Caudate nucleus (tissue), 63 donors: ENCODE measurements at places on chromosomes 7 and 10.
A peak's percentile ranks its signal among the peaks of the same experiment; 100 is the strongest.

DNA sequence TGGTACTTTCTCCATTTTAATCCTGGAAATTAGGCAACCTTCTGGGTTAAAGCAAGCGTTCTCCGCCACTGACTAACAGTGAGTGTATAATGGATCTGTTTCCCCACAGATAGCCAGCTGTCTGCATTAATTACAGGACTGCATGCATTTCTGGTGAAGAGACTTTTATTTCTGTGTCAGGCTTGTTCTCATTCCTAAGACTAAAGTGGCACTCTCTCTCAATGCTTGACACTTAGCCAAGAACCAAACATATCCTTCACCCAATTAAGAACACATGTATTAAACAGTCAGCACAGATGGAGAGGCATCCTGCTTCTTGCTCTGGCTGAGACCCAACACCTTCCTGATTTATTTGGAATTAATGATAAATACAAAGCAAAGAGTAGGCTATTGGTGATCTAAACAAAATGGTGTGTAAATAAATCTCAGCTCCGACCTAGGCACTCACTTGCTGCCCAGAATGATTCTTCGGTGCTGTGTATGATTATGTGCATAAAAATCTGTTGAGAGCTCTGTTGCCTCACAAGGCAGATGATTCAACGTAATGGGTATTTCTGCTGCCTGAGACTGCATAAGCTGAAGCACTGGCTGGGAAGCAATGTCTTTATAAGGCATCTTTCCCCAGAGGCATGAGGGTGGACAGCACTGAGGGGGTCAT is 16.8 kb downstream of the CALU start:
- DNase-seq = no peak

DNA sequence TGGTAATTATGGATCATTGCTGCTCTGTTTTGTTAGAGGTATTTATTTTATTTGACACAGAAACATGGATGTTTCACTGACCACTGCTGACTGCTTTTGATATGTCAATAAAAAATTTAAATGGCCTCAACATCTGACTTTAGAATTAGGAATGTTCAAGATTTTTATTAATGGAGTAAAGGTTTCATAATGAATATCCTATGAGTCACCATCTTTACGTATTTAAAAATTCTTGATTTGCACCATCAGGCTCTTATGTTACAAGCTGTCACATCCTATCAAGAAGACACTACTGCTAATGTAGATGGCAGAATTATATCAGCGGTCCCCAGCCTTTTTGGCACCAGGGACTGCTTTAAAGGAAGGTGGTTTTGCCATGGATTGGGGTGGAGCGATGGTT is 578.7 kb upstream of the NRP1 start:
- DNase-seq = no peak

DNA sequence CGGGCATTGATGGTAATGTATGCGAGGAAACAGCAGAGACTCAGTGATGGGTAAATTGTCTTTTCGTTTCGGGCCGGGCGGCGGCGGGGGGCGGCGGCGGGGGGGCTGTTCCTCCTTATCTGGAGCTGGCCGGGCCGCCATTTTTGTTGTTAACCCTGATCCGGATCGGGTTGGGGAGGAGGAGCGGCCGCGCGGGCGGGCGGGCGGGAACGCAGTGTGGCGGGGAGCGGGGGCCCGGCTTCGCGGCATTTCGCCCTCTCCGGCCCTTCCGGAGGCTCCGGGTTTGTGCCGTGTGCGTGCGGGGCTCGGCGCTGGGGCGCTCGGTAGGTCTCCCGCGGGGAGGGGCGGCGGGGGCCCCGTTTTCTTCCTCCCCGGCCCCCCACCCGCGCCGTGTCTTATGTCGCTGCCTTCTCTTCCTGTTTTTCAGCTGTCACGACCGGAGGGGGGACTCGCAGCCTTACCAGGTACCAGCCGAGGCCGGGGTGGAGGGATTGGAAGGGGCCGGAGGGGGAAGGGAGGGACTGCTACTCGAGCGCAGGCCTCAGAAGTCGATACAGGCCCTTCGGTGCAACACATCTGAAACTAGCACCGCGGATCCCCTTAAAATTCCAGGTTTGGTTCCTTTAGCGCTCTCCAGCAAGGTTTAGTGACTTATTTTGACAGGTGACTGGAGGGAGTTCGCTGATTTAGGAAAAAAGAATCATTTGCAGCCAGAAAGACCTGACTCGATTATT is 820 bp downstream of the WAC start:
- DNase-seq = peak; percentile 48

DNA sequence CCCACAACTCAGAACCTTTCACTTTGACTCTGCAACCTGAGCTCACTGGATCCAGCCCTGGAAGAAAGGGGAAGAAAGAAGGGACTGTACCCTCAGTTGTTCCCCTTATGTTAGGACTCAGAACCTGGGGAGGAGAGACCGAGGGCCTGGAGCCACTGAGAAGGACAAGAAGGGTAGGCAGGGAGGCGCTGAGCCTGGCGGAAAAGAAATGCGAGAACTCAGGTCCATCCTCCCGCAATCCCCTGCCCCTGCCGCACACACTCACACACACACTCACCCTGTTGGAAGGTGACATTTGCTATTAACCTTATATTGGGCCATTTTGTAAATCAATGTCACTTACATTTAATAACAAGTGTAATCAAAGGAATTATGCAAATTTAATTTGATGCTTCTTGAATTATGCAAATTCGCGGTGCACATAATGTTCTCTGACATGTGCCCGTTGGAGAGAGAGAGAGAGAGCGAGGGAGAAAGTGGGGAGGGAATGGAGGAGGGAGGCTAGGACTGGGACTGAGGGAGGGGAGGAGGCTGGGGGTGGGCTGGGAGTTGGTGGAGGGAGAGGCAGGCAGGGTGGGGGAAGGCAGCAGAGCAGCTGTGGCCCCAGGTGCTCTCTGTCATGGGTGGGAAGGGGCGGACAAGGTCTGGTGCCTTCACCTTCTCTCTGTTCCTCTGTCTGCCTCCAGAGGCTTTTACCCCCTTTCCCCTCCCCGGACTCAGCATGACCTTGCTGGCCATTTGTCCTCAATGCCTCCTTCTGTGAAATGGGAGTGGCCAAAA is 99.6 kb upstream of the PAX2 start:
- no peak for DNase-seq

DNA sequence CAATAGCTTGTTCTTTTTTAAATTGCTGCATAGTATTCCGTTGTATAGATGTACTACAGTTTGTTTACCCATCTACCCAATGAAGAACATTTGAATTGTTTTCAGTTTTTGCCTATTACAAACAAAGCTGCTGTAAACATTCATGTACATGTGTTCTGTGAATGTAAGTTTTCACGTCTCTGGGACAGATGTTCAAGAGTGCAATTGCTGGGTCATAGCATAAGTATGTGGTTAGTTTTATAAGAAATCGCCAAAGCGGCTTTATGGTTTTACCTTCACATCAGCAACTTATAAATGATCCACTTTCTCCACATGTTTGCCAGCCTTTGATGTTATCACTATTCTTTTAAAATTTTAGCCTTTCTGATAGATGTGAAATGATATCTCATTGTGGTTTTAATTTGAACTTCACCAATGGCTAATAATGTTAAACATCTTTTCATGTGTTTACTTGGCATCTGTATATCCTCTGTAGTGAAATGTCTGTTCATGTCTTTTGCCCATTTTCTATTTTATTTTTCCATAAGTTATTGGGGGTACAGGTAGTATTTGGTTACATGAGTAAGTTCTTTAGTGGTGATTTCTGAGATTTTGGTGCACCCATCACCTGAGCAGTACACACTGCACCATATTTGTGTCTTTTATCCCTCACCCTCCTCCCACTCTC is 73.5 kb downstream of the TBXAS1 start:
- DNase-seq = no peak

DNA sequence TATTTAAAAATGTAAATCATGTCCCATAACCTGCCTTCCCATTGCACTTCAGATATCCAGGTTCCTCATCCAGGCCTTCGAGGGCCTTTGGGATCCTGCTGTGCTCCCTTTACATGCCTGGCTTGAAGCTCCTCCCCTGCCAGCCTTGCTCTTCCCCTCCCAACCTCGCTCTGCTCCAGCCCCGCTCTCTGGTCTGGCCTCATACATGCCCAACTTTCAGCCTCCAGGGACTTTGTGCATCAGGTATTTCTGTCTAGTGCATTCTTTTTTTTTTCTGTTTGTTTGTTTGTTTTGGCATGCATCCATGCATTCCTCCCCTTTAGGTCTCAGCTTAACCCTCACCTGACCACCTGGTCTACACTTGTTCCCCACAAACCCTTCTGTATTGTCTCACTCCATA is 160.3 kb downstream of the SNX10 start:
- no peak for DNase-seq

- no peak for DNase-seq
These were observed 144.9 kb upstream of the FOXP2 start for GRCh38 chr7:114269714-114270113.

GRCh38 chr10:88092265-88092664 is 228.8 kb downstream of the PTEN start:
- DNase-seq = no peak

- DNase-seq = no peak
These were observed 408.9 kb upstream of the SEMA3D start for GRCh38 chr7:85595750-85596178.
